ENCODE measurements at places on chromosomes 1 and 21. TPM values are rescaled to one million over a fixed set of nuclear protein-coding genes. Genes with fewer than 3 reads are reported as not detected.

The ANKRD65 gene
- total RNA-seq = not detected

DNA sequence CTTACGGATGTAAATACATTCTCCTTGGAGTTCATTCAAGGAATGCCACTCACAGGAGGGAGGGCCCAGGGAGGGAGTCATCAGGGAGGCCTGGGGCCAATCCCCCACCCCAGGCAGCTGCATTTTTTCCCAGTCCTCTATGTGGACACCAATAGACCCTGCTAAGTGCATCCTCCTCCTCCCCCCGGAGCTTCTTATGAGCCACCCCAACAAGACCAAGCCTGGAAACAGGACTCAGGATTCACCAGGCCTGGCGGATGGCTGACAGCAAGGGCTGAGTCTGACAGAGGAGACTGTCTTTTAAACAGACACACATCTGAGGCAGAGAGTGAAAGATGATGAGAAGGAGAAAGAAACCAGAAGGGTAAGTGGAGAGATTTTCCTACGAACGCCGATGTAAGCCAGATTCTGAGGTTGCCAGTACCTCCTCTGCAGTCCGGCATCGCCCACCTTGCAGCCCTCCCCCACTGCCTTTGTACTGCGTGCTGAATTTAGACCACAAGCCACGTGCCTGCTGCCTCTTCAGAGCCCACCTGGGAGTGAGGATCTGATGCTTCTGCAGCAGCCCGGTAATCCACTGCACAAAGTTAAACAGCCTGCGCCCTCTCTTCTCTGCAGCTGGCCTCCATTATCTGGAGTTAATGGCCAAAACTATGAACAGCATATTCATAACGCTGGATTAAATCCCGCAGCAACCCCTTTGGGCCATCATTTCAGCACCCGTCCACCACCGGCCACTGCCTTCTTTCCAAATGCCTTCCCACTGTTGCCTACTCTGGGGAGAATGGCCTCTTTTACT lies 17.6 kb upstream of the SFPQ start:
- no peak for DNase-seq

DNA sequence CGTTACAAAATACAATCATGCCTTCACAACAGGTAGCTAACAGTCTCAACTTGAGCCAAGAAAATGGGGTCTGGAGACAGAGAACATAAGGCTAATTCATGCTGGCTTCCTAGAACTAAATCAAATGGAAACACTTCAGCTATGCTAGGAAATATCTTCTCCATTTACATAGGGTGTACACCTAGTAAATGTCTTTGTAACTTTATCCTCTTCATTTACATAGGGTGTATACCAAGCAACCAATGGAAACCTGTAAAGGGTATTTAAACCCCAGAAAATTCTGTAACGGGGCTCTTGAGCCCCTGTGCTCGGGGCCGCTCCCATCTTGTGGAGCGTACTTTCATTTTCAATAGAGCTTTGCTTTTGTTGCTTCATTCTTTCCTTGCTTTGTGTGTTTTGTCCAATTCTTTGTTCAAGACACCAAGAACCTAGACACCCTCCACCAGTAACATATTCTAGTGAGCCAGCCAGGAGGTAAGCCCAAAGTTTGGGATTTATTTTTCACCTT lies 19.5 kb upstream of the CYP4X1 start:
- DNase-seq = no peak

GRCh38 chr1:54835131-54835898 lies 34.2 kb upstream of the TTC22 start:
- DNase-seq = no peak

- no peak for DNase-seq
Observed at GRCh38 chr1:168079761-168080160, 57.0 kb downstream of the GPR161 start.
